Kasumi-1 (cell line): ENCODE measurements at places on chromosomes 16 and 17.

DNA sequence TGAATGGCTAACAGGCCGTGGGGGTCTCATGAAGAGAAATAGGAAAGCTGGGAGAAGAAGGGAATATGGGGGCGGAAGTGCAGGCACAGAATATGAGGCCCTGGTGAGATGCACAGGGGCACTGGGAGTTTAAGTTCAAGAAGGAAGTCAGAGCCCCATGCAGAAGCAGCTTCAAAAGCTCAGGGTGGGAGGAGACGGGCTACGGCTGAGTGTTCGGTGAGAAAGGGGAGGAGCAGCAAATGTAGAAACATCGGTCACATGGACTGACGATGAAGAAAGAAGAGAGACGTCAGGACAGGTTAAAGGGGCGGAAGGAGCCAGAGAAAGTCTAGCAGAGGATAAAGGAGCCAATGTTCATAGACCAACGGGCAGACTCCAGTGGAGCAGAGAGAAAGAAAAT, 204.5 kb upstream of the ZFHX3 start:
- no peak for DNase-seq

DNA sequence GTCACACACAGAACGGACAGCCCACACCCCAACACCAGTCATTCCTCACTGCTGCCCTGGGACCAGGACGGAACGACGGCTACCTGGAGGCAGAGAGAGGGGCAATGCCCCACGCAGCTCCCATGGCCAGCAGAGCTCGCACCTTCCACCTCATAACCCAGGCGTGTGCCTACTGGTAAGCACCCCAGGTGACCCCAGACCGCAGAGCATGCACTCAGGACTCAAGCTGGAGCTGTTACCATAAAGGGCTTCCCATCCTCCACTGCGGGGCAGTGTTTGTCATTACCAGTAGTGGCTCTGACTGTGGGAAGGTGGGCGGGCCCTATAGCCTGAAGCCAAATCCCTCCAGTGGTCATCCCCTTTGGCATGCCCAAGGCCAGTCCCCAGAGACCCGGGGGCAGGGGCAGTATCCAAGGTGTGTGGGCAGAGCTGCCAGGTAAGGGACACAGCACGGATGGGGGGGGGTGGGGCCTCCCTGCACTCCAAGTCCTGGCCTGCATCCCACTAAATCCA, 4.7 kb upstream of the BCAR1 start:
- DNase-seq, result no peak

GRCh38 chr16:67663877-67664222, 2.7 kb downstream of the ENKD1 start:
- DNase-seq, result no peak

GRCh38 chr17:73623247-73623646, 21.0 kb downstream of the SDK2 start:
- DNase-seq, result no peak

GRCh38 chr16:25034911-25035310, 19.7 kb upstream of the ARHGAP17 start:
- no peak for DNase-seq

DNA sequence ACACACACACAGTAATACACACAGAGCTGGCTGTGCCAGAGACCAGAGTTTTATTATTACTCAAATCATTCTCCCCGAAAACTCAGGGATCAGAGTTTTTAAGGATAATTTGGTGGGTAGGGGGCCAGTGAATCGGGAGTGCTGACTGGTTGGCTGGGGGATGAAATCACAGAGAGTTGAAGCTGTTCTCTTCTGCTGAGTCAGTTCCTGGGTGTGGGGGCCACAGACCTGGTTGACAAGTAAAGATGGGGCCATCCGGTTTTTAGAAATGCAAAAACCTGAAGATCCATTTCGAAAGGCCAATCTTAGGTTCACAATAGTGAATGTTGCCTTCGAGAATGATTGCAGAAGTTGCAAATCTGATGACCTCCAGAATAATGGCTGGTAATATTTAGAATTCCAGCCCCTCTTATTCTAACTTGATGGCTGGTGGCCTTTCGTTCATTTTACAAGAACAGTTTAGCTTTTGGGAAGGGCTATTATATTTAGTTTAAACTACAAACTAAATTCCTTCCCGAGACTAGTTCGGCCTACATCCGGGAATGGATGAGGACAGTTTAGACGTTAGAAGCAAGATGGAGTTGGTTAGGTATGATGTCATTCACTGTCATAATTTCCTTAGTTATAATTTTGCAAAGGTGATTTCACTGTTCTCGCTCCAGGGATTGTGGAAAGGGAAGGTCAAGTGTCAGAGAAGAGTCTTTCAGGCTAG, 123.2 kb downstream of the KCNJ18 start:
- DNase-seq, result no peak

- no peak for DNase-seq
Measured at GRCh38 chr17:27244011-27244410, 49.9 kb upstream of the WSB1 start.

- DNase-seq, result no peak
Measured at GRCh38 chr17:5049314-5049841, 14.2 kb upstream of the SLC52A1 start.

DNA sequence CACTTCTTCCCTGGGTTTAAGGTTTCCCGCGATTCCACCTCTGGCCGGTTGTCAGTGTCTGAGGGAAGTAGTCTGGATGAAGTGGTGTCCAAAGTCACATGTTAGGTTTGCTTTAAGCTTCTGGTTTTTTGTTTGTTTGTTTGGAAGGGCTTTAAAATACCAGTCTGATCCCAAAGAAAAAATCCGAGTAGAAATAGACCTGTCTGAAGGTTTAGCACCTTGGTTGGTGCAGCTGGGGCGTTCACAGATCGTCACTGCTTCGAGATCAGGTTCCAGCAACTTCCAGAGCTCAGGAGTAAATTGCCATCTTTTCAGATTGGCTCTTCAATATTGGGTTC, 567 bp downstream of the TMEM97 start:
- peak; percentile 20 for DNase-seq
